NCI-H1417 treated with DMSO at 0.1 percent for 48 hours (cell line): ENCODE measurements at places on chromosomes 6 and 20.

DNA sequence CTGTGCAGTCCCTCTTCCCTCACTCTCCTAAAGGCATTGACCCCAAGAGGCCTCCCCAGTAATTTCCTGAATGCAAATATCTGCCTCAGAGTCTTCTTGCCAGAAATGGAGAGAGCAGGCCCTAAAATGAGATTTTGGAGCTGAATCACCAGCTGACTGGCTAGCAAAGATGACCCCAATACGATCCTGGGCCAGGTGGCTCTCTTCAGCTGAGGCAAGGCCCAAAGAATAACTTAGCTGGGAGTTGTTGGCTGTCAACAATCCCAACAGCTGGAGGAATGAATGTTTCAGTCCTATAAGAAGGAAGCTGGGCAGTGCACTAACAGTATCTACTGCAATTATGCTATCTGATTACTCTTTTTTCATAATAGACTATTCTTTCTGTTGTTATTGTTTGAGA lies 37.2 kb upstream of the VGLL2 start:
- DNase-seq = no peak

DNA sequence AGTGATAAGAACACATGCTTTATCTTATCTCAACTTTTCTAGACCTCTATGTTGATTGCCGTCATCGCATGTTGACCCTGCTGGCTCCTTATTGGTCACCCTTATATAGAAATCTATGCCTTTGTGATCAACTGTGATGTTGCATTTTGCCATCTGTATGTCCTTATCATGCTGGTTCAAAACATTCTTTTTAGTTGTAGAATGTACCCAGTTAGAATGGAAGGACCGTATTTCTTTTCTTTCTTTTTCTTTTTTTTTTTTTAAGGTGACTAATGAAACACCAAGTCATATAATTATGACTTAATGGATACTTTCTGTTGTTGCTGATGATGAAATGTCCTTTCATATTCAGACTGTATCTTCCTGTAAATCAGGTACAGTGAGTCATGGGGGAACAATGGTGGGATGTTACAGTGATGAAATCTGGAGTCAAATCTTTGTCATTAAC lies 145.9 kb upstream of the CITED2 start:
- no peak for DNase-seq

DNA sequence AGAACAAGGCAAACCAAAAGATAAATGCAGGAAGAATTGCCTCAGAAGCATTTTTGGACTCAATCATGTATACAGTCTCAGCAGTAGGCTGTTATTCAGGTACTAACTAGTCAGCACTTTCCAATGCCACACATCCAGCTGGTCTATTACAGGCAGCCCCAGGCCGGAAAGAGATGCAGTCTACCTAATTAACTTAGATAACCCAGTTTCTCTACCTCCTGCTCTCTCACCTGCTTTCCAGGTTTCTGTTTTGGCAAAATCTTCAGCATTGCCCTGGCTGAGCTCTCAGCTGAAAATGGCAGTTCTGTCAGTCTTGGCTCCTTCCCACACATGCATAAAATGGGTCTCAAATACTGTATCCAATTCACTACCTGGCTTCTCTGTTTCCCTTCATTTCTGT lies 101.3 kb upstream of the UFL1 start:
- no peak for DNase-seq

GRCh38 chr6:169145496-169145895 lies 108.2 kb downstream of the THBS2 start:
- no peak for DNase-seq
